ENCODE measurements at places on chromosomes 13 and 19. TPM values are rescaled to one million over a fixed set of nuclear protein-coding genes. Genes with fewer than 3 reads are reported as not detected.

The SLC6A16 gene
- total RNA-seq = 1.1 TPM

The ZNF443 gene
- 3.2 TPM for total RNA-seq

- no peak overlapping the region for H3K4me3 ChIP-seq
- H3K27ac ChIP-seq = no peak overlapping the region
- DNase-seq = no peak
- peaks cover 9% of the 10 kb centered on the region for H3K4me1 ChIP-seq
These were observed 28.0 kb downstream of the ZFR2 start for GRCh38 chr19:3840804-3841203.

DNA sequence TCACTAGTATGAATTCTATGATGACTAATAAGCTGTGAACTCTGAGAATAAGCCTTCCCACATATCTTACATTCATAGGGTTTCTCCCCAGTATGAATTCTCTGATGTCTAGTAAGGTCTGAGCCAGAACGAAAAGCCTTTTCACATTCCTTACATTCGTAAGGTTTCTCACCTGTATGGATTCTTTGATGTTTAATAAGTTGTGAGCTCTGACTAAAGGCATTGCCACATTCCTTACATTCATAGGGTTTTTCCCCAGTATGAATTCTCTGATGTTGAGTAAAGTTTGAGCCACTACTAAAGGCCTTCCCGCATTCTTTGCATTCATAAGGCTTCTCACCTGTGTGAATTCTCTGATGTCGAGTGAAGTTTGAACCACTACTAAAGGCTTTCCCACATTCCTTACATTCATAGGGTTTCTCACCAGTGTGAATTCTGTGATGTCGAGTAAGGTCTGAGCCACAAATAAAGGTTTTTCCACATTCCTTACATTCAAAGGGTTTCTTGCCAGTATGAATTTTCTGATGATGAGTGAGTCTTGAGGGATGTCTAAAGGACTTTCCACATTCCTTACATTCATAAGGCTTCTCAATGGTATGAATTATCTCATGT, 30.7 kb upstream of the ZFP82 start:
- H3K4me3 ChIP-seq = no peak overlapping the region

DNA sequence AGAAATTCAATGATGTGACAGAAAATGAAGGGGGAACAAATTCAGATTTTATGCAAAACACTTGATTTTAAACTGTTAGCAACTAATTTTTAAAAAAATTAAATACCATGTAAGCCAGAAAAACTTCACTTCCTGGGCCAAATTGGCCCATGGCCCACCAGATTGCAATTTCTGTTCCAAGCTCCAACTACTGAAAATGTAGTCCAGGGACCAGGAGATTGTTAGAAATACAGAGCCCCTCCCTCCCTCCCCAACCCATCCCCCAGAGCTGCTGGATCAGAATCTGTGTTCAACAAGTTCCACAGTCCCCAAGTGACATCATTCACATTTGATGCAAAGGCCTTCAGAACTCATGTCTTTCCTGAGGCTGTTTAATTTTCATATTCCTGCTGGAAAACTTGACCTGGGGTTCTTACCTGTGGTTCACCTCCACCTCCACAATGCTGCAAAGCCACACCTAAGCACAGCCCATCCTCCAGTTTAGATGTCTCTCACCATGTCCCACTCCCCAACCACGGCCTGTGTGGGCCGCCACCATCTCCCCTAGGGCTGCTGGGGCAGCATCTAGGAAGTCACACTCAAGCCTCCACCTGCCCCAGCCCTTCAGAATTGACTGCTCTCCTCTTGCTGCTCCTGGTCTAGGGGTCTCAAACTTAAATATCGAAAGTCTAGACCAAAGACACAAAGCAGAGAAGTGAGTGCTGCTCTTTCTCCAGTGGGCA, 482.0 kb downstream of the UQCRFS1 start:
- no peaks in the 10 kb centered on the region for H3K36me3 ChIP-seq
- H3K4me3 ChIP-seq = no peak overlapping the region
- no peak for DNase-seq
- no peaks in the 10 kb centered on the region for H3K4me1 ChIP-seq
- peaks cover 24% of the 10 kb centered on the region for H3K27me3 ChIP-seq
- H3K27ac ChIP-seq = no peak overlapping the region

The ZNF418 gene
- total RNA-seq = 4.1 TPM

DNA sequence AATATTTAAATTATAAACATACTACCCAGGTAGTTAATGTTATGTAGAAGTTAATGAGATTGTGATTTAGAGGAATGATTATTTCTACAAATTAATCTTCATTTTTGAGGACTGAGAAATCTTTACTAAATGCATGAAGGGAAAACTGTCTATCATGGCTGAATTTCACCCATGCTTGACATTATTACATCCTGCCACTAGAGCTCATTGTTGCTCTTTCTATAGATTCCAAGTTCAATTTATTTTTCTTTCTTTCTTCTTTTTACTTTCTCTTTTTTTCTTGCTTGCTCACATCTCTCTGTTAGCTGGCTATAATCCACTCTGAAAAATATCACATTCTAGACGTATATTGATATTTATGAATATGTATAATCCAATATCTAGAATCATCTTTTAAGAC, 505.0 kb upstream of the KLHL1 start:
- H3K27me3 ChIP-seq = no peaks in the 10 kb centered on the region
- no peak overlapping the region for H3K4me3 ChIP-seq

The NLRP12 gene
- not detected for total RNA-seq

DNA sequence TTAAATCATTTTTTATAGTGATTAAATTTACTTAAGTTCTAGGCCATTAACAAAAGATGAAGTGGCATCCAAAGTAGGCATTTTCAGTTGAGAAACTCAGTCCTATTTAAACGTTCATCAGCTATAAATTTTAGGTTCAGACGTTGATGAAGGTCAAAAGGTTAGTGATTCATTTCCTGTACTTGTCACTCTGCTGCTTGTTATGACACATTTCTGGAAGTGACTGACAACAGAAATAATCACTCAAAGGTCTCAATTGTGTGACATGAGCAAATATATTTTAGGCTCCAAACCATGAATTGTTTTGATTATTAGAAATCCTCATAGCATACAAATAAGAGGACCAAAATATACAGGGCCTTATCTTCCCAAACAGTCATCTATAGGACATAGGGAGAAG, 10.3 kb upstream of the EDNRB start:
- H3K4me1 ChIP-seq = peaks cover 4% of the 10 kb centered on the region
- H3K27ac ChIP-seq = no peak overlapping the region
- DNase-seq = no peak
- no peak overlapping the region for H3K4me3 ChIP-seq
- H3K27me3 ChIP-seq = peaks cover 15% of the 10 kb centered on the region
- no peaks in the 10 kb centered on the region for H3K36me3 ChIP-seq

All from activated CD8-positive, alpha-beta T cell treated with anti-CD3 and anti-CD28 coated beads for 36 hours (primary cell).